Right cardiac atrium (tissue), 5 donors: ENCODE measurements at places on chromosomes 11 and 22. TPM values are rescaled to one million over a fixed set of nuclear protein-coding genes. Genes with fewer than 3 reads are reported as not detected.
A peak's percentile ranks its signal among the peaks of the same experiment; 100 is the strongest.

- peak; percentile 25 for DNase-seq
Observed at GRCh38 chr11:112163875-112164685, at the start of gene IL18. Gene IL18, minus strand, starts transcription at chr11:112164094. Its CDS starts 9,041 bp downstream, at chr11:112155053.

The TRIM34 gene
- 2.5 TPM for total RNA-seq

The OR51B5 gene
- total RNA-seq, result not detected

The CRYBA4 gene
- total RNA-seq, result not detected

- DNase-seq, result no peak
Observed at GRCh38 chr11:1151366-1152315, 6.1 kb upstream of the MUC5AC start.
